Activated T-helper 1 cell treated with anti-CD3 and anti-CD28 coated beads, Interleukin-2, amount 50 U/mL, for 16 hours (primary cell): ENCODE measurements at places on chromosomes 1 and 21.

DNA sequence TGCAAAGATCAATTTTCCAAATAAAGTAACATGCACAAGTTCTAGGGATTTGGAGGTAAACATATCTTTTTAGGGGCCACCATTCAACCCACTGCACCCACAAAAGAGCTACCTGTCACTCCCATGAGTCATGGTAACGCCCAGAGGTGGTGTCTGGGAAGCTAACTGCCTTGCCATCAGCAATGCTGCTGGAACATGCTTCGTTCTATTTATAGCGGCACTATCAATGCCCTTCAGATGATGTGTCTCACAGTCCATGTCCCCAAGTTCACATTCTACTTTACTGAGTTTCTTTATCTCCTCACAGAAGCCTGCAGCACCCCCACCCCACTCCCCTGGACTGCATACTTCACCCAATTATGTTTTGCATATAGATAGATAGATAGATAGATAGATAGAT is 95.4 kb downstream of the LPAR3 start:
- no peak for DNase-seq

- DNase-seq: no peak
Observed at GRCh38 chr1:31668303-31668883, 23.7 kb upstream of the PEF1 start.

GRCh38 chr1:8986814-8987190 is 39.4 kb downstream of the SLC2A7 start:
- DNase-seq: no peak

GRCh38 chr1:24870551-24871195 is 59.4 kb downstream of the RUNX3 start:
- DNase-seq: no peak

DNA sequence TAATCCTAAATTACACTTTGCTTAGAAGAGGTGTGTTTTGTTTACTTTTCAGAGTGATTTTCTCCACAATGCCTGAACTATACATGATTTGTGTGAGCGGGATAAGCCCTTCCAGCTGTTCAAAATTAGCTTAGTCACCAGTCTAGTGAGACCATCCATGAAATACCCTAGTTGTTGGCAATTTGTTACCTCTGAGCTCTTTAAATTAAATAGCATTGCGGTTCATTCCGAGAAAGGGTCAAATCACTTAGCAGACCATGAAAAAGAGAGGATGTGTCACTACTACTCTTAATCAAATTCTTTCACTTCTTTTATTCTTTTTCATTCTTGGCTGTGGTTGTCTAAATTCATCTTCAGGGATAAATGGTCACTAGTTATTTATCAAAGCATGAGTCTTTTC is 11.9 kb upstream of the VAV3 start:
- no peak for DNase-seq

DNA sequence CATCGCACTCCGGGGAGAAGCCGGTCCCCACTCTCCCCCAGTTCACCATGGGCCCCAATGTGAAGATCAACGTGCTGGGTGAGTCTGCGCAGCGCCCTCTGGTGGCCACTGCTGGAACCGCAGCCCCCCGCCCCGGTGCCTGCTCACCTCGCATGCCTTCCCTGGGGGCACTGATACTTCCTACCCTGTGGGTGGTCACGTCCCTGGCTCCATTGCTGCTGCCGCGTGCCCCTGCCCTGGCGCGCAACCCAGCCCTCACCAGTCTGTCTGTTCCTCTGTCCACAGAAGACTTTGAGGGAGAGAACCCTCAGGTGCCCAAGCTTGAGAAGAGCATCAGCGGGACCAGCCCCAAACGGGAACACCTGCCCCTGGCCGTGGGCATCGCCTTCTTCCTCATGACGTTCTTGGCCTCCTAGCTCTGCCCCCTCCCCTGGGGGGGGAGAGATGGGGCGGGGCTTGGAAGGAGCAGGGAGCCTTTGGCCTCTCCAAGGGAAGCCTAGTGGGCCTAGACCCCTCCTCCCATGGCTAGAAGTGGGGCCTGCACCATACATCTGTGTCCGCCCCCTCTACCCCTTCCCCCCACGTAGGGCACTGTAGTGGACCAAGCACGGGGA is 7.6 kb downstream of the EFNA3 start:
- peak; percentile 71 for DNase-seq

GRCh38 chr1:94463056-94463764 is 45.0 kb downstream of the ABCD3 start:
- no peak for DNase-seq

DNA sequence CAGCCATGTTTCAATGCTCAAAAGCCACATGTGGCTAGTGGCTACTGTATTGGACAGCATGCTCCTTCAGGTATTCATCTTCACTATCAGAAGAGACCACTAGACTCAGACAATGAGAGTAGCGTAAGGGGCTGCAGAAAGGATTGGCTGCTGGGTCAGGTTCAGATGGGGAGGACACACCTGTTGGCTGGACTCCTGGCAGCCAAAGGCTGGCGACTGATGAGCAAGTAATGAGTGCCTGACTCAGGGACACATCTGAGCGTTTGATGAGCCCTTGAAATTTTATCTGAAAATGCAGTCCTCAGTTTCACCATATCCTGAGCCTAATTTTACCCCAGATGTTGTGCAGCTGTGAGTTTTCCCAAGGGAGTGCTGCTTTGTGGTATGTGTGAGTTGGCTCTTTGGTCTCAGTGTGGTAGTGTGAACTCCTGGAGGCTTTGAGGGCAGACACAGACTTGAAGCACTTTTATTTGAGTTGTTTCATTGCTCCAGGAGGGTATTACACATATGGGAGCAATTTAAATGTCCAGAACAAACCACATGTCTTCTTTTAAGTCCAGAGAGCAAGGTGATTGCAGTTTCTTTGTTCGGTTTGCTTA is 9.6 kb downstream of the ST6GALNAC3 start:
- DNase-seq: no peak

DNA sequence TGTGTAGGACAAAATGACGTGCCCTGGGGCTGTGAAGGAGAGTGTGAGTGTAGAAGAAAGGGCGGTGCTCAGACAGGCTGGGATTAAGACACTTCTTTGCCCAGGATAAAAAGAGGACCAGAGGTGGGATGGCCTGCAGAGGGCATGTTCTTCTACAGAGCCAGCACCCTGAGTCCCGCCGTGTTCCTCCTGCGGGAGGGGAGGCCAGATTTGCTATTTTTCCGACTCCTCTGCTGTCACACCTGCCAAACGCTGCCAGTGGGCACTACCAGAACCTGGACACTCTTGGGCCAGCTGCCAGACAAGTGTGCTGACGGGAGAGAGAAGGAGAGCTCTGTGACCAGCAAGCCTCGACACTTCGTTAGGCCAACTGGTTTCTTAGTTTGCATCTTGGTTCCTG is 206.4 kb downstream of the PLD5 start:
- DNase-seq: no peak

- no peak for DNase-seq
Observed at GRCh38 chr1:114648503-114648902, 21.3 kb downstream of the DENND2C start.

GRCh38 chr1:198856601-198857000 is 217.8 kb downstream of the PTPRC start:
- DNase-seq: no peak

DNA sequence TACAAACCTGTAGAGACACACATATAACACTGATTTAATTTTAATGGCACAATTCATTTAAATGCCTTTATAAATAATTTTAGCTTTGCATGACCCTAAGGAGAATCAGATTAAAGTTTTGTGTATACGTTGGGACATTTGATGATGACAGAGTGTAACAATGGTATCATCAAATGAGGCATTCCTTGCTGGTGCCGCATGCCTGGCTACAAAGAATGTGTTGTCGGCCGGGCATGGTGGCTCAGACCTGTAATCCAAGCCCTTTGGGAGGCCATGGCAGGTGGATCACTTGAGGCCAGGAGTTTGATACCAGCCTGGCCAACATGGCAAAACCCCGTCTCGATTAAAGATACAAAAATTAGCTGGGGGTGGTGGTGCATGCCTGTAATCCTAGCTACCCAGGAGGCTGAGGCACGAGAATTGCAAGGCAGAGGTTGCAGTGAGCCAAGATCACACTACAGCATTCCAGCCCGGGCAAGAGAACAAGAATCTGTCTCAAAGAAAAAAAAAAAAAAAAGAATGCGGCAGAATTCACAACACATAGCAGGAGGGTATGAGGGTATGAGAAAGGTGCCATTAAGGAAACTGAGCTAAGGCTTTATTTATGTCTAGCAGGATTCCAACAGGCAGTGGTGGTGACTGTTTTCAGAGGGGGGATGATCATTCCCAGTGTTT is 58.9 kb downstream of the PTPN14 start:
- DNase-seq: no peak

DNA sequence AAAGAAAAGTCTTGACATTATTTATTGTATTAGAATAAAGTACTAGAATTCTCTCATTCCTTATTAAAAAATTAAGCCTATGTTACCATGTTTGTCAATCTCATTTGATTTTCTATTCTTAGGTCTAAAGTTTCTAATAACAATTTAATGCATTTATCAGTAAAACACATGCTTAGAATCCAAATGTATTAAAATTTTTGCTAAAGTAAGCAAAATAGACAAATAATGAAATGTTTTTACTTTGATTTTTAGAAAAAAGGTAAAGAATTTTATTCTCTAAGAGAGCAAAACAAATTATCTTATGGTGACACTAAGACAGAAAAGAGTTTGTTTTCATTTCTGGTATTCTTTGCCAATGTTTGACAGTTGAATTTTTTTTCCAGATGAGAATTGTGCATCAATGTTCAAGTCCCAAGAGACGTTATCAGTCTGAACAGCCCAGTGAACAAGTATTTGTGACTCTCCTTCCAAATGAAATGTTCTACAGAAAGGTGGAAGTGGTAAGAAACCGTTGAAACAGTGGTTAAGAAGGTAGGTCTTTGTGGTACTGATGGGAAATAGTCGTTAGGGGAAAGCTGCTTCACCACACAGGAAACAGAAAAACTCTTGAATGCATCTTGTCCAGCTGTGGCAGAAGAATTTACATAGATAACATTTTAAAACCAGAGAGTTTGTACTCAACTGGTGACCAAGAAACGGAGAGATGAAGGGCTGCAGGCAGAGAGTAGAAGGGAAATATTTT is 402.5 kb downstream of the PTPRC start:
- no peak for DNase-seq
